ENCODE measurements at places on chromosomes 2 and 18.

GRCh38 chr2:120943403-120944034 is 207.9 kb downstream of the GLI2 start:
- DNase-seq = no peak

GRCh38 chr2:203544402-203544801 is 9.3 kb upstream of the RAPH1 start:
- DNase-seq = no peak

- DNase-seq = no peak
These were observed 368 bp downstream of the TMEFF2 start for GRCh38 chr2:192194265-192194865.

DNA sequence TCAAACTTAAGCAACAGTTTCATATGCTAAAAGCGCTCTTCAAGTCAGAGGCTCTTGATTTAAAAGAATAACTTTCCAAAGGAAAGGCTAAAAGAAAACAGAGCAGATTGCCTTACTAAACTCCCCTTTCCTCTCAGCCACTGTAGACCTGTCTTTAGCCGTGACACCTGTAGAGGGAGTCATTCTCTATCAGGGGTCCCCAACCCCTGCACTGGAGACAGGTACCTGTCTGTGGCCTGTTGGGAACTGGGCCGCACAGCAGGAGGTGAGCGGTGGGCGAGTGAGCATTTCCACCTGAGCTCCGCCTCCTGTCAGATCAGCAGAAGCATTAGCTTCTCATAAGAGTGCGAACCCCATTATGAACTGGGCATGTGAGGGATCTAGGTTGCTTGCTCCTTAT is 9.6 kb downstream of the SLC14A1 start:
- no peak for DNase-seq

DNA sequence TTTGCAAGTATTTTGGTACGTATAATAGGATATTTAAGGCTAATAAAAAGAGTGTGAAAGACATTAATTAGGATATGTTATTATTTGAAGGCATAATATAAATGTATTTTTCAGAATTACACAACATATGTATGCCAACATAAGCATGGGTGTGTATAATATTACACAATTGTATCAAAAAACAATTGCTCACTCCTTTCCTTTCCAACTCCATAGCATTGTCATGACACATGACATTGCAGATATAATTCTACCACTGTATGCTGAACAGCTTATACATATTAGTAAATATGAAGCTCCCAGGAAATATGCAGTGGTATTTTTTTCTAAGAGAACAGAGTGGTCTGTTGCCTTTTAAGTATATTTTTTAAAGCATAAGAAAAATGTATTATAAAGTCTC is 593.1 kb downstream of the TMX3 start:
- DNase-seq = no peak

GRCh38 chr2:79178076-79178674 is 18.6 kb upstream of the REG3A start:
- no peak for DNase-seq

DNA sequence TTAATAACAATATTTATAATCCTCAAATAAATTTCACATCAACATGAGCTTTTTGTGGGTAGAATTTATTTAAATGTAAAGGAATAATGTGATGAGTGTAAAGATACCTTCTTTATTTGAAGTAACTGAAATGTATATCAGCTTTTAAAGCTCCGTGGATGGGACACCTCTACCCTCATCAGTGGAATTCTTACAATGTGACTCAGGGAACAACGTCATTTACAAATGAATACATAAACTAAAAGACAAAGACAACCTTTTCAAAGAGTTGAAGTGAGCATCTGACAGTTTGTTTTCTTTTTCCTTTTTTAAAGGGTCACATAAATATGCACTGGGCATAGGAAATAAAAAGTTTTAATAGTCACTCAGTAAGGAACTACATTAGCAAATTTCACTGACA is 1127.0 kb upstream of the CRIM1 start:
- no peak for DNase-seq

- no peak for DNase-seq
These were observed 203.3 kb downstream of the AFF3 start for GRCh38 chr2:99939135-99939534.

- DNase-seq = no peak
These were observed 4.7 kb downstream of the LONRF2 start for GRCh38 chr2:100317634-100318033.

DNA sequence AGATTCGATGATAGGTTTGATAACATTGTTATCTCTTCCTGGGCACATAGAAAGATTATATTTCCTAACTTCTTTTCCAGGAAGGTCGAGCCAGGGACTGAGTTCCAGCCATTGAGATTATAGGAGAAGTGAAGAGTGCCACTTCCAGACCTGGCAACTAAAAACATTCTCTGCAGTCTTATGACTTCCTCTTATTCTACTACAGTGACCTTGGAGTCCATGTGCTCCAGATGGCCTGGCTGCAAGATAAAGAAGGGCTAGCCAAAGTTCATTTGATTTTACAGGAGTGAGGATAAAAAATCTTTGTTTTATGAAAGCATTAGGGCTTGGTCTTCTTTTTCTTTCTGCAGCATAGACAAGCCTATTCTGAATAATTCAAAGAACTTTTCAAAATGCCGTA is 363.0 kb downstream of the FSIP2 start:
- DNase-seq = no peak

DNA sequence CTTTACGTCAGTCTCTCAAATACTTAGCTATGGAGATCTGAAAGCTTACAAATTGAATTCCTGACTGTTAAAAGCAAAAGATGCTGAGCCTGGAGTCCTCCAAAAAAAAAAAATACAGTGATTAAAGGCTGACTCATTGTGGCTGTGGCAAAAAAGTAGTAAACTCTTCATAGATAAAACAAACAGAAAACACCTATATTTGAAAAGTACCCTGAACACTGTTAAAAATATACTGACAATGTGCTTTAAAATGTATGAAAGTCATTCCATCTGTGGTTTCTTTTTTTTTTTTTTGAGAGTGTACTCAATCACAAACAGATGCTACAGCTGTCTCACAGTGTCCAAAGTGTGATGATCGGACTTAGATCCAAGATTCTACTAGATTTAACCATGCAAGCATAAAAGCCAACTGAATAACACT is 267.6 kb upstream of the CYP26B1 start:
- DNase-seq = no peak

DNA sequence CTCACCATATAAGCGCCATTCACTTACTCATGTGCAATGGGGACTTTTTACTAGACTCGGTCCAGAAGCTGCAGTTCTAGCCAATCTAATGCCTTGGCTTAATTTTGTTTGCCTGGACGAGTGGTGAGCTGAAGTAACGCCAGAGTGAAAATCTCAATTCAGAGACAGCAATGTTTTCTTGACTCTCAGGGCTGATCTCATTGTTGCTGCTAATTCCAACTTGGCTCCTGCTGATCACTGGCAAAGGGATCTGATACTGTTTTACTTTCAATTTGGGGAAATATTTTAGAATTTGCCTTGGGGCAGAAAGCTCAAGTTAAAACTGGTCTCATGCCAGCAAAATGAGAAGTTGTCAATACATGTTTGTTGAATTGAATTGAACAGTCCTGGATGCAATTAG is 906.6 kb upstream of the CDH2 start:
- no peak for DNase-seq

- DNase-seq = no peak
These were observed 926.2 kb downstream of the TSN start for GRCh38 chr2:122681626-122682025.

GRCh38 chr2:173058097-173058496 is 17.5 kb upstream of the MAP3K20 start:
- no peak for DNase-seq

- DNase-seq = no peak
These were observed 147.0 kb upstream of the LINC00305 start for GRCh38 chr18:64295839-64296238.

DNA sequence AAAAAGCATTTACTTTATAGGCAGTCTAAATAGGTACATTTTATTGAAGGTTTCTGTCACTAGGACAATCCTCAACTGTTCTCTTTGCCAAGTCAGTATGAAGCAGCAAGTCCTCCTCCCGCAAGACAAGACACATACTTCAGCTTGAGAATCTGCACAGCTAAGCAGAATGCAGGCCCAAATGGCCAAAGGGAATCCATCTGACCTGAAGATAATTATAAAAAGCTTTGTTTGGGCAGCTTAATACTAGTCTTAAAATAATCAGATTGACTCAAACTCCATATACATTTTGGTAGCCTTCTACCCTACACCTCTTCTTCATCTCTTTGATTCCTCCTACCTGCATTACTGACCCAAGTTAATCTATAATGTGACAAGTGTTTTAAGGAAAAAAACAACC is 1.8 kb downstream of the LANCL1 start:
- no peak for DNase-seq

DNA sequence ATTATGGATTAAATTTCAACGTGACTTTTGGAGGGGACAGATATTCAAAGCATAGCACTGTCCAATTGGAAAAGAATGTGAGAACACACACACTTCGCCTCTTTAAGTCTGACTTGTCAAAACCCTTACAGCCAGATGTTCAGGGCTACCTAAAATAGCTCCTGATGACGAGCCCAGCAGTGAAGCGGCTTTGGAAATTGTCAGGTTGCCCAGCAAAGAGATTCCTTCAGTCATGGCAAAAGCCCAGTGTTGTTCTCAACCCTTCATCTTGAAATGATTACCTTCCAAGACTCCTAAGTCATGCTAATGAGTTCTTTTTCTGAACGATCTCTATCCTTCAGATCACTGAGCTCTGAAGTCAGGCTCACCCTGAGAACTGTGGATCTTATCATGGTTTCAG is 436.6 kb downstream of the LRATD1 start:
- no peak for DNase-seq

DNA sequence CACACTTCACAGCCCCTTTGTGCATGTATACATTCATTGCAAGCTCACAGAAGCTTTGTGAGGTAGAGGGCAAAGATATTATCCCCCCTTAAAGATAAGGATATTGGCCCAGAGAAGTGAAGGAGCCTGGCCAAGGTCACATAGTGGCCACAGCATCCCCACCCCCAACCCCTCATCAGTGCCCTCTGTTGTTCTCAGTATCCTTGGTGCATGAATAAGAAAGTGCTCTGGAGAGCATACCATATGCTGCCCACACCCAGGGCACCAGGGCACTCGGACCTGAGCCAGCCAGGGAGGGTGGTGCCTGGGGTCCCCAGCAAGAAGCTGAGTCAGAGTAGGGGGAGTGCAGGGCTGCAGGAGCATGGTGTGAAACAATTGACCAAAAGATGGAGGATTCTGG is 3.3 kb downstream of the DYSF start:
- DNase-seq = no peak

- DNase-seq = peak; percentile 52
These were observed 680 bp downstream of the DTNB start for GRCh38 chr2:25672494-25673299.

DNA sequence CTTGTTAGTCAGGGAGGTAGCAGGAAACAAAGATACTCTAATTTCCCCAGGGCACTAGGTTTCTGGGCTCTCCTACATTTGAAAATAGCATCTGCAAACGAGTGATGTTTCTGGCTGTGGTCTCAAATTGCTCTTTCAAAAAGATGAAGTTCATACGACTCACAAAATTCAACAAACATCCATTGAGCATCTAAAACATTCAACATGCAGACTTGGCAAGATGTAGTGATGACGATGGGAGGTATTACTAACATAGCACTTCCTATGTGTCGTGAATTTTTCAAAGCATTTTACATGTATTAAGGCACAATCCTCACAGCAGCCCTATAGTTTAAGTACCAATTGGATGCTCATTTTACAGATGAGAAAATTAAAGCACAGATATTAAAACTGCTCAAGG is 5.2 kb downstream of the CCBE1 start:
- no peak for DNase-seq

DNA sequence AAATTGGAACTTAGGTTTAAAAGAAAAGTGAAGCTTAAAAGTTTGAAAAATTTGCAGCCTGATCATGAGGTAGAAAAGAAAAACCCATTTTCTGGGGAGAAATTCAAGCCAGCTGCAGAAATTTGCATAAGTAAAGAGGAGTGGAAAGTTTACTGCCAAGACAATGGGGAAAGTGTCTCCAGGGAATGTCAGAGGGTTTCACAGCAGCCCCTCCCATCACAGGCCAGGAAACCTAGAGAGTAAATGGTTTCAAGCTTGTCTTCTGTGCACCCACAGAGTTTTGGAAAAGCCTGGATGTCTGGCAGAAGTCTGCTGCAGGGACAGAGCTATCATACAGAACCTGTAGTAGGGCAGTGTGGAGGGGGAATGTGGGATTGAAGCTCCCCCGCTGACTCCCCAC is 254.0 kb upstream of the FSIP2 start:
- DNase-seq = no peak

DNA sequence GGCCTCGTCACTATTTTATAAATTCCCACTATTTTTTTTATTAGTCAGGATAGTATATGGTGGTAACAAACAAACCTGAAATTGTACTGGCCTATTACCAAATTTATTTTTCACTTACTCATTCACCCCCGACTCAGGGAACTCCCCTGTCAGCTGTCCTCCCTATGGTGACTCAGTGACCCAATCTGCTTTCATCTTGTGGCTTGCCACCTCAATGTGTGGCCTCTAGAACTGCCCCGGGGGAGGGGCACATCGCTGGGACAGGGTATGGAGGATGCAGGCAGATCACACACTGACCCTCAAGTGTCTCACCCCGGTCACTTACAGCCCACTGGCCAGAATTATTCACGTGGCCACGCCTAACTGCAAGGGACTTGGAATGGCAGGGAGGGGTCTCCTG is 71.6 kb downstream of the ACTR2 start:
- DNase-seq = peak; percentile 34

DNA sequence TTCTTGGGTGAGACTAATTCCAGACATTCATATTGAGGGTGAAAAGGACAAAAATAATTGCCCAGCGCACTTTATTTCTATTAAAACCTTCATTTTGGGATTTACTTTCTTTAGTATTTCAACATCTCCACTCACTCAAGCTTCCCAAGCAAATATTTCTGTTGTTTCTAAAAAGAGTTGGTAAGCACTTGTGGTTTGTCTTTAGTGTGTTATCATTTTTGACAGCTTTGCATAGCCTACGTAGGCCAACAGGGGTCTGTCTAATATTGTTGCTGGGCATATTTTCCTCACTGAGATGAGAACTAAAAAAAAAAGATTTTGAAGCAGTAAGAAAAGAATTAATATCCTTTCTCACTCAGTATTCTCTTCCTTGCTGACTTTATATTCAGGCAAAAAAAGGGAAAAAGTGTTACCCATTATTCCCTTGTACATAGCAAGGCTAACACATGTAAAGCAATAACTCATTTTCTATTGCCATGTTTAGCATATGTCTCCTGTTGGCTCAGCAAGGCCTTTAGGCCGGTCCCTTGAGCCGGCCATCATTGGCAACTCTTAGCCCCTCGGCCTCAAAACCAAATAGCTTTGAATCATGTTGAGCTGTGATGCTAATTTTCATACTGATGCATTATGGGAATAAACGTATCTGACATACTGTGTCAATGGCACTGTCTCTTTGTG is 494.2 kb downstream of the ARHGAP15 start:
- no peak for DNase-seq
